Stimulated activated CD8-positive, alpha-beta memory T cell treated with anti-CD3 and anti-CD28 coated beads, Interleukin-15, amount 100 ng/mL, for 24 hours (primary cell): ENCODE measurements at places on chromosomes 2 and 18.
A peak's percentile ranks its signal among the peaks of the same experiment; 100 is the strongest.

- DNase-seq: no peak
Observed at GRCh38 chr2:239360421-239361310, 40.2 kb downstream of the HDAC4 start.

DNA sequence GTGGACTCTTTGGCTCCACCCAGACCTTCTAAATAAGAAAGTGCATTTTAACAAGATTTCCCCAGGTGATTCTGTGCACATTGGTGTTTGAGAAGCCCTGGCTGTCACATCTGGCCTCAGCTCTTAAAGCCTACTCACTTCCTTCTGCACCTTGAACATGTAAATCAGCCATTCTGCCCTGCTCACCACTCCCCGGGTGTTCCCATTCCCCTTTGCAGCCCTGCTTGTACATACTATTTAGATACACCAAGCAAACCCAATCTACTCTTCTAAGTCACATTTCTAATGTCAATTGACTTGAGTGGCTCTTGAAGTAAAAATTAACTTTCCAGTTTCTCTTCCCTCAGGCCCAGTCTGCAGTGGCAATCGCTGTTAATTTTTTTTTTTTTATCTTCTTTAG lies 13.1 kb upstream of the SCN1A start:
- DNase-seq: no peak

- DNase-seq: no peak
Observed at GRCh38 chr2:46569061-46569560, 89.7 kb downstream of the TMEM247 start.

DNA sequence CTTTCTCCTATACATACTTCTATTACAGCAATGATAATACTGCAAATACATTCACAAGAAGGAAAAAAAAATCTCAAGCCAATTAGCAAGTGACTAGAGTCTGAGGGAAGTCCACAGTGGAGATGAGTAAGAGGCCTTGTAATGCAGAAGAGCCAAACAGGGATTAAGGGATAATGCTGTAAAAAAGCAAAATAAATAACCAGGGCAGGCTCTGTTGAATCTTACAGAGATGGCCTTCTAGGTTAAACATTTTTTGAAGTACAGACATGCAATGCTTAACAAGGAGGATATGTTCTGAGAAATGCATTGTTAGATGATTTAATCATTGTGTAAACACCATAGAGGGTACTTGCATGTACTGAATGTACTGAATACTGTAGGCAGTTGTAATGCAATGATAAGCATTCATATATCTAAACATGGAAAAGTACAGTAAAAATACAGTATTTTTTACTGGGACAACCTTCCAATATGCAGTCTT lies 122.1 kb upstream of the RMDN2 start:
- DNase-seq: no peak

DNA sequence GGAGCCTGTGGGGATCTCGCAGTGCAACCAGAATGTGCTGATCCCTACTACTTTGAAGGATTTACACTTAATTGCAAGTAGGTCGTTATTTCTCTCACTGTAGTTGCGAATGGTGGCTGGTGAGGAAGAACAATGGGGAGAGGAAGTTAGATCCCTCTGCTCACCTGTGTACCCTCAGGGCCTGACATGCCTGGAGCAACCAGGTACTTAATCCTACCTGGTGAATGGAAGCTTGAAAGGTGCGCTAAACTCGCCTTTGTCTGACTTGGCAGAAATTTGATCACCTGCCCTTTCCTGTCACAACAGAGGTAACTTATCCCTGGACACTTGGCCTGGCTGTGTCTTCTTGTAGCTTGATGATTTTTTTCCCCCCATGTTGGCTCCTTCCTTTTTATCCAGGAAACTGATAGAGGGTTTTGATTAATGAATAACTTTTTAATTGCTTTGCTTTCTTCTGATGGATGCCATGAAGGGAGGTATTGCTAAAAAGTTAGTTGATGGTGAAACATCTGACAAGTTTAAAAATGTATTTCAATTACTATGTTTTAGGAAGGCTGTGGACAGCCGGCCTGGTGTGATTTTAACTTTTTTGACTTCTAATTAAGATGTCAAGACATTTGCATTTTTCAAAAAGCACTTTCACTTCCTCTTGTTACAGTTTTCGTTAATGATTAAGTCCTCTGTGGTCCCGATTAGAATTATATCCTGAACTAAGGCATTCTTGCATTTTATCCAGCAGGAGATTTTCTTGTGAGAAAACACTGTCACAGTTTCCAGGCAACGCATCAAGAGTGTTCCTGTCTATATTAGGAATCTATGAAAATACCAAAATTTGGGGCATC lies 9.2 kb downstream of the SGPP2 start:
- no peak for DNase-seq

- peak; percentile 60 for DNase-seq
Observed at GRCh38 chr2:8680822-8681760, 765 bp upstream of the ID2 start.

DNA sequence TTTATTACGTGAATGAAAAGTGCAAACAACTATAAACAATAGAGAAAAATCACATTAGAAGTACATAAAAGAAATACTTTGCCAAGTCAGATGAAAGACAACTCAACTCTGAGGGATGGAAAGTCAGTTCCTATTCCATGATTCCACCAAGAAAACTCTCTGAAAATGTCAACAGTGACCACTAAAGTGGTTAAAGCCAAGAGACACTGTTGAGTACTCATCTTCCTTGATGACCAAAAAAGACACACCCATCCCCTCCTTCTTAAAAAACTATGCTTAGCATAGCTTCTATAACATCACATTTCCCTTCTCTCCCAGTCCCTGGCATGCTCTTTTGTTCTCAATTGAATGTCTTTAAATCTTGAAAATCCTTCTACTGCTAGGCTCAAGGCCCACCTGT lies 160.0 kb downstream of the TCF4 start:
- DNase-seq: no peak

DNA sequence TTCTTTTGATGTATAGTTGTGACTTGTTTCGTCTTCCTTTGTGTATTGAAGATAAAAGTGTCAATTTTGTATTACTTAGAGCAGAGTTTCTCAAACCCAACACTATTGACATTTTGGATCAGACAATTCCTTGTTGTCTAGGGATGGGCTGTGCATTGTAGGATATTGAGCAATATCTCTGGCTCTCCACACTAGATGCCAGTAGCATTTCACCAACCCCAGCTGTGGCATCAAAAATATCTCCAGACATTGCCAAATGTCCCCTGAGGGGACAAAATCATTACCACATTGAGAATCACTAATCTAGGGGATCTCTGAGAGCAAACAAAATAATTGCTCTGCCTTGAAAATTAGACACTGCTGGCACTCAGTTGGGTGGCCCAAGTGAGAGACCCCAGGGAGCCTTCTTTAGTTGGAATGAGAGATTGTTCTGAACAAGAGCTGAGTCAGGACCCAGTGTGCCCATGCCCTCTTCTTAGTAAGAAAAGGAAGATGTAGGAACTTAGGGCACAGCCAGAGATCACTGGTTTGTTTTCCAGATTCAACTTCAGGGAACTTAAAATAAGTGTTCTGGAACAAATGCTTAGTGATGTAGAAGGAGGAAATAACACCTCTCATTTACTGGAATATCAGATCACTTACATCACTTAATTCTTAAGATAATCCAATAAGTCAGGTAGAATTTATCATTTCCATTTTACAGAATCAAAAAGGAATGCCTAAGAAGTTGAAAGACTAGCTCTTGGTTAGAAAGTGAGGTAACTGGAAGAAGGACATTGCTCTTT lies 466.6 kb upstream of the TNP1 start:
- DNase-seq: no peak

DNA sequence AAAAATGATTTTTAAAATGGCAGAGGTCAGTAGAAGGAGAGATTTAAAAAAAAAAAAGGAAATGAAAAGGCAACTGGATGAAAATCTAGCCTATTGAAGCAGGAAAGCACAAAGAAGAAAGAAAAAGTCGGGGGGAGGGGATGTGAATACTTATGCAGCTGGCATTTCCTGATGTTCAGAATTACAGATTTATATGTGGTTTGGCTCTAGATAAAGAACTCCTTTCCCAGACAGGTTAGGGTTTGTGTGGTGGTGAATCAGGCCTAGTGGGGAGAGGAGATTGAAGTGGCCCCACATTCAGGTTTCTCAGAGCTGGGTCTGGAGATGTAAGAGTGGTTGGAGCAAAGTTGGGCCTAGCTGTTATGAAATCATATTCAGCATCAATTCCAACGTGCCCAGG lies 394.4 kb downstream of the FIGN start:
- DNase-seq: no peak

DNA sequence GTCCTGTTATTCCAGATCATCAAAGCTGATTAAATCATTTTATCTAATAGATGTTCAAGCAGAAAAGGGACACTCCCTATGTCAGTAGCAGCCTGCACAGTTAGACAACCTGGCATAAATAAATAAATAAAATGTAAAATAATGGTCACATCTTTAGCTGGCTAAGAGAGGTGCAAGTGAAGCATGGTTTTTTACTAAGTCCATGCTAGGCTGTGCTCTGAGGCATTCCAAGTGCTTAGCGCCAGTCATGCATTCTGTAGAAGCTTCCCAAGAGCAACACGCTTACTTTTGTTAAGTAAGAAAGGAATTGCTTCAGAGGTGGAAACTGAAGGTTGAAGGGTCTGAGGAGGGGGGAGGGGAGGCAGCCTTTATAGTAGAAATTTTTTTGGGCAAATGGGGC lies 351.2 kb downstream of the CDH2 start:
- DNase-seq: no peak

GRCh38 chr2:102436323-102436722 lies 13.4 kb downstream of the IL18RAP start:
- DNase-seq: no peak

- no peak for DNase-seq
Observed at GRCh38 chr2:119224391-119225104, 914 bp downstream of the STEAP3 start.
